ENCODE measurements at places on chromosomes 13 and 19.

GRCh38 chr13:72864142-72865011 lies 82.4 kb downstream of the PIBF1 start:
- DNase-seq: no peak

GRCh38 chr13:33015791-33016323 lies 366 bp upstream of the KL start:
- DNase-seq: no peak

- no peak for DNase-seq
These were observed 10.5 kb downstream of the SIRT2 start for GRCh38 chr19:38888876-38889275.

- no peak for DNase-seq
These were observed 6.5 kb downstream of the INSR start for GRCh38 chr19:7287722-7288121.

GRCh38 chr13:111610879-111611278 lies 290.4 kb downstream of the TEX29 start:
- DNase-seq: no peak

DNA sequence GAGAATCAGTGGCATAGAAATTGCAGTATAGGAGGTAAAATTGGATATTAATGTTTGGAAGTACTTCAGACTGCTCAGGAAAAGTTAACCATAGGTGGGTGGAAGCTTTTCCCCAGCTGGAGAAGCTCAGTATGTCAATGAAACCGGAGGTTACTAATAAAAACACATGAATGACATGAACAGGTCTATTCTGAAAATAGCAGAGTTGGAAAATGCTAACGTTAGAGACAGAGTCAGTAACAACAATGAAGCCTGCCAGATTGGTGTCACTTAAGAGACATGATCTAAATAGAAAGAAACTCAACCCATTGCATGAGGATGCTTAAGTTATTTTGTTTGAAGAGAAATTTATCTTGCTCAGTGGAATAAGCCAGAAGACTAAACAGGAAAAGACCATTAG lies 364.5 kb downstream of the DNAJC15 start:
- DNase-seq: no peak

GRCh38 chr13:80037505-80037888 lies 303.4 kb downstream of the SPRY2 start:
- no peak for DNase-seq

- no peak for DNase-seq
These were observed 97.3 kb downstream of the SERP2 start for GRCh38 chr13:44470638-44471562.

DNA sequence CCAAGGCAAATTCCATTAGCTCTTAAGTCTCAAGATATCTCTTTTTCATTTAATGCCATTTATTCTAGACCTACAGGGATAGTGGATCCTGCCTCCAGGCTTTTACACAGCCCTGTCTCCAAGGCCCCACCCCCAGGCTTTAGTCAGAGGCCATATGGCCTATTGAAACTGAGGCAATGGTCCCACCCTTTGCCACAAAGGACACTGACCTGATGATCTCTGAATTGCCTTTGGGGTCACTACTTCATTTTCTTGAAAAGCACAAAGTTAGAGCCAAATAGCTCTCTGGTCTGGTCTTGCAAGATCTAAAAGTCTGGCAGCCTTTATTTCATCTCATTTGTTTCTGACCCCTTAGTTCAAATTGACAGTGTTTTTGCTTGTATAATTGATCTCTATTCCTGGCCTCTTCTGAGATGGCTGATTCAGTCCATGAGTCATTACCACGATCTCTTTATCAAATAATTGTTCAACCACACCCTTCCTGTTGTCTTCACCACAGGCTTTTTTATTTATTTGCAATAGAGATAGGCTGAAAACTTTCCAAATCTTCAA lies 209.8 kb downstream of the FGF14 start:
- DNase-seq: no peak

DNA sequence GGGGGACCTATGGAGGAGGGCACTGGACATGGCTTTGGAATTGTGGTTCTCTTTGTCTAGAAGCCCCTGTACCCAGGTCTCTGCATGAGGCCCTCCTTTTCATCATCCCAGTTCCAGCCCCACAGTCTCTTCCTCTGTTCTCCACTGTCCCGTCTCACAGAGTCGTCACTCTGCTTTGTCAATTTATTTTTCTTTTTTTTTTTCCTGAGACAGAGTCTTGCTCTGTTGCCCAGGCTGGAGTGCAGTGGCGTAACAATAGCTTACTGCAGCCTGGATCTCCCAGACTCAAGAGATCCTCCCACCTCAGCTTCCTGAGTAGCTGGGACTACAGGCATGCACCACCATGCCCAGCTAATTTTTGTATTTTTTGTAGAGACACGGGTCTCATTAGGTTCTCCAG lies 619 bp upstream of the EXOC3L2 start:
- DNase-seq: no peak

GRCh38 chr19:2469102-2469914 lies 6.6 kb upstream of the GADD45B start:
- DNase-seq: no peak
